ENCODE measurements at places on chromosomes 4 and X.
A peak's percentile ranks its signal among the peaks of the same experiment; 100 is the strongest.

GRCh38 chrX:24463077-24463476 lies 2.0 kb upstream of the PDK3 start:
- DNase-seq: no peak

DNA sequence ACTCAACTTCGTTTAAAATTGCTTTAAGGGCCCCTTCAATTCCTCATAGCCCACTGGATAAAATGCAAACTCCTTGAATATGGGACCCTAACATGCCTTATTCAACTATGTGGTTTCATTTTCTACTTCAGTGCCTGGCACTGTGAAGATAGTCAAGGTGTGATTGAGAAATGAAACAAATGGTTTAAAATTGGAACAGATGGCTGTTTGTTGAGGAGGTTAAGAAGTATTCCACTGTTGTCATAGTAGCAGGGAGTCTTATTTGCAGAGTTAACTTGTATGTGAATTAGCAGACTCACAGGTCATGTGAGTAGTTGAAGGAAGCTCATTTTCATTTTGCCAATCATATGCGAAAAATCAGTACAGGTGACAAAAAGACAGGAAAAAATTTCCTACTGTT lies 593.3 kb downstream of the KCTD8 start:
- no peak for DNase-seq

DNA sequence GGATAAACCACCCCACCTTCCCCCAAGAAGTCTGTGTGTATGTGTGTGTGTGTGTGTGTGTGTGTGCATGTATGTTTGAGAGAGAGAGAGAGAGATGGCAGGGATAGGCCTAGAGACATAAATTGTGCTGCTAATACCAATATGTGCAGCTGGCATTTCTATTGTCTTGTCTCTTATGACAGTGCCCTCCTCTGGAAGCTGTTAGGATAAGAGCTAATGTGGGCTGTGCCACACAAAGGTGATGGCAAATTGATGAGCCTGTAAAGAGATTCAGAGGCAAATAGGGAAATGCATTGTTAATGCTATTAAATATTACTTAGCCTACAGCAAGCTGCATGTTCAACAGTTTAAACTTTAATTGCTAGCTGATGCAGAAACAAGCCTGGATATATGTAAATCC lies 332.0 kb downstream of the NKX6-1 start:
- DNase-seq: no peak

DNA sequence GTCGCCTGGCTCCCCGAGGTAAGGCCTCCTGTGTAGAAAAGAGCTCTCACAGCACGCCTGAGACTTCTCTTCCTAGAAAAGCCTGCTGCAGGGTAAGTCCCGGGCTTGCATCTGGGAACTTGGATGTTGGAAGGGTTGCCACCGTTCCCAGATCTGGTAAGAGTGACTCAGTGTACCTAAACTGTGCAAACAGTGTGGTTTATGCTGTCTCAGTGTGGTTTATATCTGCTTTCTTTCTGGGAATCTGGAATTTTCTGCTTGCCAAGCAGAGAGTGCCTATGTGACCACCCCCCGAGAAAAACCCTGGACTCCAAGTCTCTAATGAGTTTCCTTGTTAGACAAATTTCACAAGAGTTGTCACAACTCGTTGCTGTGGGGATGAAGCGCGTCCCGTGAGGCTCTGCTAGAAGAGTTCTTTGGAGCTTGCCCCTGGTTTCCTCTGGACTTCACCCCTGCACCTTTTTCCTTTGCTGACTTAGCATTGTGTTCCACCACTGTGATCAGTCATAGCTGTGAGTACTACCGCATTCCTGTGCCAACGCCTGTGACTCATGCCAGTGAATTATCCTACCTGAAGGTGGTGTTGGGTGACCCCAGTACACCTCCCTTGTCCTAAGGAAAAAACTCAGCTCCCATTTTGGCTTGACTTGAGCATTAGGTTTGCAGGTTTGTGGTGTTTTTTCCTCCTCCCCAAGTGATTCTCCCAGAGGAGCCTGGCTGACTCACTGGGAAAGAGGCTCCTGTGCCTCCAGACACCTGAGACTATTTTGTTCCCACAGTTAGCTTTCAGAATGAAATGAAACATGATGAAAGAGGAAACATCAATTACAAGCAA lies 14.5 kb downstream of the SLC2A9 start:
- no peak for DNase-seq

DNA sequence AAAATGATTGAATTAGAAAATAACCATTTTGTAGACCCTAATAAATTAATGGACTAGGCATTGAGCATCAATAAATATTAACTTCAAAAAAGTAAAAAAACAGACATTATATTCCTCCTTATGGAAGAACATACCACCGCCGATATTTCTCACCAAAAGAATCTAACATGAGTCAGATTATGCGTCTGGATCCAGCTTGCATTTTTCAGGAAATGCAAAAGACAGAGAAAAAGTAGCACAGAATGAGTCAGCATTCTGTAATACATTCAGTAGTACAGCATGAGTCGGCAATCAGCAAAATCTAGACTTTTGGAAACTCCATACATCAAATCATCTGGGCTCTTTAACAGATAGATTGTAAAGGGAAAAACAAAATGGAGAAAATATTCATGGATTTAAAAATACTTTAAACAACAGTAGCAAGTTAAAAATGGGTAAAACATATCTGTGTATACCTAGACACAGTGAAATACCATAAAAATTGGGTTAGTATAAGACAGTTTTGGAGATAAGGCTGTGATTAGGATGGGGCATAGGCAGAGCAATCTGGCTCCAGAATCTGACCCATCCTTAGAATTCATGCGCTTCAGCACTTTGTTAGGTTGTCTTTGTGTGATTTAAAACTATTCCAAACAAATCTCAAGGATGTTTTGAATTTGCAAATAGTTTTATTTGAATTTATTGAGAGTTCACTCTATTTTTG lies 633.0 kb upstream of the FAM241A start:
- DNase-seq: no peak

- no peak for DNase-seq
Observed at GRCh38 chrX:63408050-63408449, 56.9 kb upstream of the SPIN4 start.

GRCh38 chrX:924017-924416 lies 288.4 kb downstream of the CRLF2 start:
- DNase-seq: no peak

- peak; percentile 2 for DNase-seq
Observed at GRCh38 chrX:34893741-34894140, 48.9 kb upstream of the FAM47B start.

DNA sequence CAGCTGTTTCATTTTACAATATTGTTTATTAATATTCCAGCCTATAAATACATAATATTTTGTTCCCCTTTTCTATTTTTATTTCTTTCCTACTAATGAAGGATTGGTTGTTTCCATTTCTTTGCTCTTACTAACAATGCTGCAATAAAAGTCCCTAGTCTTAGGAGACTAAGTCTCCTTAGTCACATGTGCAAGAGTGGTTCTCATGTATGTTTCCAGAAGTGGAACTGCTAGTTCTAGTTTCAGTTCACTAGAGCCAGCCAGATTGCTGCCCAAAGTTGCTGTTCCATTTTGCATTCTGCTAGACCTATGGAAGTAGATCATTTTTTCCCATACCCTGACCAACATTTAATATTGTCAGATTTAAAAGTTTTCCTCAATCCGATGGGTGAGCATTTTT lies 44.3 kb downstream of the CNGA1 start:
- peak; percentile 67 for DNase-seq

GRCh38 chr4:66023061-66023460 lies 352.8 kb upstream of the EPHA5 start:
- no peak for DNase-seq

DNA sequence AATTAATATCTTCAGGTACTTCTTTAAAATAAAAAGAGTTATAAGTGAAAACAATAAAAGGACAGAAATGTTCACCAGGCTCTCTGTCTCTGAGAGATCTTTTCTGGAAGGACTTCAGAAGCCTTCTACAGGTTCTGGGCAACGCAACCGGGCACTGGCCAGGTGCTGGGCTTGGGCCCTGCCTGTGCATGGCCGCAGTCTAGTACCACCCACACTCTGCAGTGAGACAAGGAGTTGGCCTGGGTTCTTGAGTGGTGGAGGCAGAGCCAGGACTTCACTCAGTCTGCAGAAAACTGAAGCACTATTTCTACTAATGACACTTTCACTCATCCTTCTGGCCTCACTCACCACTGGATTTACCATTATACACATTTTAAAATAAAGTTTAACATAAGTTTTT lies 21.8 kb downstream of the TAPT1 start:
- DNase-seq: no peak

- DNase-seq: no peak
Observed at GRCh38 chr4:42070463-42070862, 80.1 kb downstream of the SLC30A9 start.

DNA sequence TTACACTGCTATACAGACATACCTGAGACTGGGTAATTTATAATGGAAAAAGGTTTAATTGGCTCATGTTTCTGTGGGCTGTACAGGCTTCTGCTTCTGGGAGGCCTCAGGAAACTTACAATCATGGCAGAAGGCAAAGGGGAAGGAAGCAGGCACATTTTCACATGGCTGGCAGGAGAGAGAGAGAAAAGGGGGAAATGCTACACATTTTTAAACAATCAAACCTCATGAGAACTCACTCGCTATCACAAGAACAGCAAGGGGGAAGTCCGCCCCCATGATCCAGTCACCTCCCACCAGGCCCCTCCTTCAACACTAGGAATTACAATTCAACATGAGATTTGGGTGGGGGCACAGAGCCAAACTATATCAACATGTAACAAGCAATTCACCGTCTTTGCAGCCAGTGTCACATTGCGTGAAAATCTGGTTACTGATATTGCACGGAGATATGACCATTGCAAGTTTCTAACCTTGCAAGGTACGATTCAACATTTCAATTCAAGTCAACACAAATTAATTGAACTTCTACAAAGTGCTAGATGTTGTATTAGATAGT lies 61.7 kb upstream of the RELL1 start:
- DNase-seq: no peak

DNA sequence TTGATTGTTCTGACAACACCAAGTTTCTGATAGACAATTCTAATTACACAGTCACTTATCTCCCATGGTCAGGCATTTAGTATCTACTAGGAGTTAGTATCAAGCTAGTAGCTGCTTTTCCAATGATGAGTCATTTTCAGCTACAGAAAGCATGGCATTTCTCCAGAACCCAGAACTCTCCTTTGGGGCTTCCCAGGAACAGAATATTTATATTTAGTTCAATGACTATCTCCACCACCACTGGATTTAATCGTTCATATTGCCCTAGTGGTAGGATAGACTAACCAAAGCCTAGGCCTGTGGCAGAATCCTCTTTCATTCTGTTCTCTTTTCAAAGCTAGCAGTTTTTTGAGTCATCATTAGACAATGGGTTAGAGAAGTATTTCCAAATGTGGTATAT lies 569.4 kb downstream of the GABRG1 start:
- DNase-seq: no peak

GRCh38 chrX:154695911-154696675 lies 42.7 kb upstream of the CTAG2 start:
- no peak for DNase-seq

DNA sequence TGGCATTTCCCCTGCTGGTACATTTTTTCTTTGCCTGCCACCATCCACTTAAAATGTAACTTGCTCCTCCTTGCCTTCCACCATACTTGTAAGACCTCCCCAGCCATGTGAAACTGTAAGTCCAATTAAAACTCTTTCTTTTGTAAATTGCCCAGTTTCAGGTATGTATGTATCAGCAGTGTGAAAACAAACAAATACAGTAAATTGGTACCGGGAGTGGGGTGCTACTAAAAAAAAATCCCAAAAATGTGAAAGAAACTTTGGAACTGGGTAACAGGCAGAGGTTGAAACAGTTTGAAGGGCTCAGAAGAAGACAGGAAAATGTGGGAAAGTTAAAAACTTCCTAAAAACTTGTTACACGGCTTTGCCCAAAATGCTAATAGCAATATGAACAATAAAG lies 16.3 kb downstream of the ARHGEF9 start:
- DNase-seq: no peak

DNA sequence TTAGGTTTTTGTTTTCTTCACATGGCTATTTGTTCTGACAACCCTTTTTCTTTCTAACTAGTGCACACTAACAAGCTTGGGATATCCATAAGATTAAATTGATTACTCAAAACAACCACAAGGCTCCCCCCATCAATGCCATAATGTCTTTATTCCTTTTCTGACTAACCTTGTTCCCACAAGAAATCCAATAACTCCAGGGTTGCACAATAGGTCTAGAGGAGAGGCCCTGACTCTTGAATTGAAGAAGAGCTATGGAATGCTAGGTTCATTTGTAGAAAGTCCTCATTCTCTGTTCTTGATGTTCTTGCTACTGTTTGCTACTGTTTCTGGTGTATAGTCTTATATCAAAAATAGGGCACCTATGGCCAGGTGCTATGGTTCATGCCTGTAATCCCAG lies 71.0 kb downstream of the PRRG1 start:
- no peak for DNase-seq

DNA sequence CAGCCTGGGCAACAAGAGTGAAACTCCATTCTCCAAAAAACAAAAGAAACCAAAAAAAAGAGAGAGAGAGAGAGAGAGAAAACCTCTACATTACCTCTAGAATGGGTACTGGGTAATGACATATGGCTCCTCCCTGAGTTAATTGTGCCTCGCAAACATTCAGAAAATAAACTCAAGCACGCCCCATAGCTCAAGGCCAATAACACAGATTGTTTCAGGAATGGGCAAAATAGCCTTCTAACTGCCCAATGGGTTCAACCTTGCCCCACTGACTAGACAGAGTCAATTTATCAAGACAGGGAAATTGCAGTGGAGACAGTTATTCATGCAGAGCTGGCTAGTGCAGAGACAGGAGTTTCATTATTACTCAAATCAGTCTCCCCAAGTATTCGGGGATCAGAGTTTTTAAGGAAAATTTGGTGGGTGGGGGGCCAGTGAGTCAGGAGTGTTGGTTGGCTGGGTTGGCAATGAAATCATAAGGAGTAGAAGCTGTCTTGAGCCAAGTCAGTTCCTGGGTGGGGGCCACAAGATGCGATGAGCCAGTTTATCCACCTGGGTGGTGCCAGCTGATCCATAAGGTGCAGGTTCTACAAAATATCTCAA lies 25.1 kb downstream of the NIPAL1 start:
- DNase-seq: no peak

- no peak for DNase-seq
Observed at GRCh38 chrX:96683997-96684338, 674 bp upstream of the DIAPH2 start.

DNA sequence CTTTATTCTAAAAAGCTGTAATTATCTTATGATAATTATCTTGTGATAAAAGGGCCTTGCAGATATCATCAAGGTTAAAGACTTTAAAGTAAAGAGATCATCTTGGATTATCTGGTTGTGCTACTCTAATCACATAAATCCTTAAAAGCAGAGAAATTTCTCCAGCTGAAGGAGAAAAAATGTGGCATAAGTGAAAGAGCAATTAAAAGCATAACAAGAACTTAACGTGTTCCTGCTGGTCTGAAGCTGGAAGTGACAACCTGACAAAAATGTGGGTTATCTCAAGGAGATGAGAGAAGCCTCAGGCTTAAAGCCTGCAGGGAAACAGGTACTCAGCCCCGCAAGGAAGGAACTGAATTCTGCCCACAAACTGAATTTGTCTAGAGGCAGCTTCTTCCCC lies 449.1 kb upstream of the NDST4 start:
- DNase-seq: no peak

DNA sequence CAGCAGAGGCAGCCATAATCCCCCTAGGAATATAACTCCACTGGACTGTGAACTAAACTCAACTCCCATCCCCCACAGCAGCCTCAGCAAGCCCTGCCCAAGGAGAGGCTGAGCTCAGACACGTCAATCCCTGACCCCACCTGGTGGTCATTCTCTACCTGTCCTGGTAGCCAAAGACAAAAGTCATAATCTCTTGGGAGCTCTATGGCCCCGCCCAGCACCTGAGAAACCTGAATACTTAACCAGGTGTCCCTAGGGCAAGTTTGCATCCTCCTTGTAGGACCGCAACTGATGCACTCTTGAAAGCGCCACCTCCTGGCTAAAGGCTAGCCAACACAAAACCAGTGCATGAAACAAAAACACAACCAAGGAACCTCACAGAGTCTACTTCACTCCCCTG lies 18.4 kb downstream of the CT47B1 start:
- DNase-seq: no peak

All from pons (tissue), 1 donor.